ENCODE measurements at places on chromosomes 1 and 21.

- no peak for DNase-seq
These were observed 260.6 kb downstream of the CACNA1E start for GRCh38 chr1:181743878-181744312.

- no peak for DNase-seq
These were observed 758 bp downstream of the DEPDC1 start for GRCh38 chr1:68495968-68496679.

- no peak for DNase-seq
These were observed 48.7 kb downstream of the TRIM33 start for GRCh38 chr1:114462341-114462740.

GRCh38 chr1:52054496-52055065, 410 bp downstream of the TXNDC12 start:
- DNase-seq = no peak

GRCh38 chr21:25925936-25926335, 191.2 kb downstream of the GABPA start:
- no peak for DNase-seq

- DNase-seq = peak; percentile 1
These were observed 147.8 kb upstream of the MAP1LC3C start for GRCh38 chr1:242146652-242147051.

DNA sequence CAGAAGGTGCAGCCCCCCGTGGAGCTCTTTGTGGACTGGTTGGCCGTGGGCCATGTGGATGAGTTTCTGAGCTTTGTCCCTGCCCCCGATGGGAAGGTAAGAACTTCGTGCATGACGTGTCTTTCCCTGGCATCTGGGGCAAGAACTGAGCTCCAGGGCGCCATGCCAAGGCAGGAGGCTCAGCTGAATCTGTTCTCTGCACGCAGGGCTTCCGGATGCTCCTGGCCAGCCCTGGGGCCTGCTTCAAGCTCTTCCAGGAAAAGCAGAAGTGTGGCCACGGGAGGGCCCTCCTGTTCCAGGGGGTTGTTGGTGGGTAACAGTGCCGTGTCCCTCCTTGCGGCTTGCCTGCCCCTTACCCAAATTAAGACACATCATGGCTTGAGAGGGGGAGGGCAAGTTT, 27.7 kb downstream of the PADI3 start:
- DNase-seq = peak; percentile 92

- DNase-seq = no peak
These were observed 21.2 kb downstream of the PTPN22 start for GRCh38 chr1:113850127-113850796.

- DNase-seq = no peak
These were observed 207.4 kb upstream of the RUNX1 start for GRCh38 chr21:35256468-35256988.

DNA sequence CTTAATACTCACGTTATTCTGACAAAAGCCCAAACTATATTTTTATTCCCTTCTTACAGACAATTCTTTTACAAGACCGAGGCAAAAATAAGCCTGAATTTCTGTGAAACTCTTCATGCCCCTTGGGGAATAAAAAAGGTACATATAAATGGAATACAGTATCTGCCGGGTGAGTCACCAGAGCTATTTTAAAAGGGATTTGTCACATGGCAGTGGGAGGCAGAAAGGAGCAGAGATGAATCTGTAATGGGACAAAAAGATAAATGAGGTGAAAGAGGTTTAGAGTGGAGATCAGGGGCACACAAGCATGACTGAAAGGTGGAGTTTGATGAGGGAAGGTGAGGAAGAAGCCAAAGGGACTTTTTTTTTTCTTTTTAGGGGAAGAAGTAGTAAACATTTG, 8.8 kb downstream of the XCL1 start:
- DNase-seq = no peak

DNA sequence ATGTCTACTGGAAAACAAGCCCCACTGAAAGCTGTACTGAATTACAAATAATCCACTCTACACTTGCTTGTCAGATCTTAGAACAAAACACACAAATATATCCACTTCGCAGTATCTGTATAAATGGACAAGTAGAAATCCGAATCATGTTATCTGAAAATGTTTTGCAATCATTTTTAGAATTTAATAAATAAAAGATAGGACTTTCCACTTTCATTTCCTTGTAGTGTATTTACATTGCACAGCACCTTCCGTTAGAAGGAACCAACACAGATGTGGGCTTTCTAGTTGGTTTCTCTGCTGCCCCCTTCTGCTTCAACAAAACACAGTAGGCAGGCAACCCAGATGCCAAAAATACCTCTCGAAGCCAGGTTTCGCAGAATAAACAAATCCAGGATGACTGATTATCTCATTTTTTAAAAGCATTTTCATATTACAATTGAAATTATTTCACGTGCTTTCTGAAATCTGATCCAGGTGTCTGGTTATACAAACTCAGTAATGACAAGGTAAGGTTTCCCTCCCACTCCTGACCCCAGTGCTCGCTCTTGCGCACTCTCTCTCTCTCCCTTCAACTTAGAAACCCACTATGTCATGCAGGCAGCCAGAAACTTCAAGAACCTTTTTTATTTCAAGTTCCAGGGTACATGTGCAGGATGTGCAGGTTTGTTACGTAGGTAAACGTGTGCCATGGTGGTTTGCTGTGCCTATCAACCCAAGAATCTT, 389.9 kb downstream of the SMYD3 start:
- peak; percentile 60 for DNase-seq

DNA sequence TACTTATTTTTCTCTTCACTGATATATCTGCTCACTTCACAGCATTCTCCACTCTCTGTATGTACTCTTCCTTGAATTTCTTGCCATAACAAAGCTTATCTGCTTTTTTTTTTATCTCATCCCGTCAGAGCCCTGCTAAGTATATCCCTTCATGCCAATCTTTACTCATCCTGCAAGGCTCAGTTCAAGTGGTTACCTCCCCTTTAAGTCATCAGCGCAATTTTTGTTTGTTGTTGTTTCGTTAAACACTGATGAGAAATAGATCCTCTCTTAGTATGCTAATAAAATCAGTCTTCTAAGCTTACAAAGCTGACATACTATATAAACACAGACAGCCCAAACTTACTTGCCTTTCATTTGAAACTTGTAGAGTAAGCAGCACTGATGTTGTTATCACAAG, 17.8 kb downstream of the COL24A1 start:
- DNase-seq = no peak

- no peak for DNase-seq
These were observed 505 bp downstream of the OLFML2B start for GRCh38 chr1:162023181-162023546.

DNA sequence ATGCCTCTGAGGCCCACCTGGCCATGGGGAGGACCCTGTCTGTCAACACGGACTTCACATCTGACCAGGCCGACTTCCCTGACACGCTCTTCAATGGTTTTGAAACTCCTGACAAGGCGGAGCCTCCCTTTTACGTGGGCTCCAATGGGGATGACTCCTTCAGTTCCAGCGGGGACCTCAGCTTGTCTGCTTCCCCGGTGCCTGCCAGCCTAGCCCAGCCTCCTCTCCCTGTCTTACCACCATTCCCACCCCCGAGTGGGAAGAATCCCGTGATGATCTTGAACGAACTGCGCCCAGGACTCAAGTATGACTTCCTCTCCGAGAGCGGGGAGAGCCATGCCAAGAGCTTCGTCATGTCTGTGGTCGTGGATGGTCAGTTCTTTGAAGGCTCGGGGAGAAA, 101.8 kb downstream of the ADARB1 start:
- DNase-seq = no peak

GRCh38 chr1:27403065-27403726, 10.8 kb downstream of the GPR3 start:
- peak; percentile 15 for DNase-seq

GRCh38 chr1:145992958-145993617, 3.3 kb downstream of the TXNIP start:
- DNase-seq = no peak

- no peak for DNase-seq
These were observed 14.2 kb downstream of the PODN start for GRCh38 chr1:53076165-53076564.

GRCh38 chr1:117209094-117209493, 1.6 kb downstream of the VTCN1 start:
- DNase-seq = no peak

DNA sequence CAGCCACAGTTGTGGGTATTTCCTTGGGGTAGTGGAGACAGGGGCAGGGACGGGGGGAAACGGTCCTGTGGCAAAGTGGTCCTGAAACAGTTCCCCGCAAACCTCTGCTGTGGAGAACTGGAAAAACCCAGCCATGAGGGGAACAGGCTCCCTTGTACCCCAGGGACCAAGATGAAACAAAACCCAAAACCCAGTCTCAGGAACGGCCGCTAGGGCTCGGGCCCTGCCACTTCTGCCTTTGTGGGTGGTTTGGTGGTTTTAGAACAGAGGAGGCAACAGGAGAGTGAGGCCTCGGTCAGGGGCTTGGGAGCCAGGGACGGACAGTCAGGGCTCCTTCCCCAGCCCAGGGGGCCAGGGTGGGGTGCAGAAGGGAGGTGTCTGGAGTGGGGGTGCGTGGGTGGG, 24.8 kb upstream of the EDN2 start:
- peak; percentile 38 for DNase-seq

DNA sequence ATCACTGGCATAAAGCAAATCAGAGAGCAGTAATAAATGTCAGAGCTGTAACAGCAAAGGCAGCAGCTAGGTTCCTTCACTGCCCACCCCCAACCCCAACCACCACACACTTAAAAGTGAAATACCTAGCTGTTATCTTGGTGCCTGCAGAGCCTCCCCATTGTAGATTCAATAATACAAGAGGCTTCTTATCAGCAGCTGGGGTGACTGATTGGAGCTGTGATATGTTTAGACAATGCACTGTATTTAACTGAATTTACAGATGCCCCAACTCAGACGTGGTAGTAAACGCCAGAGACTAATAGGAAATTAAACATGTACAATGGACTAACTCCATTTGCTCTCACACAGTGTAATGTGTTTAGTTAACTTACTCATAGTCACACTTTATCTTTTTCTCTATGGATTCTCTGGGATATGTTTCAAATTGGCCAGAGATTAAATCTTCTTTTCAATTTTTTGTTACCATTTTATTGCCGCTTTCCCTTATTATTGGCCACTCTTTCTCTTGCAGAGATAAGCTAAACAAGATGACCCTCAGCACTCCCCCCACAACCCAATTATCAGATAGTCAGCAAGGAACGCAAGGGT, 117.1 kb downstream of the ESRRG start:
- DNase-seq = no peak

DNA sequence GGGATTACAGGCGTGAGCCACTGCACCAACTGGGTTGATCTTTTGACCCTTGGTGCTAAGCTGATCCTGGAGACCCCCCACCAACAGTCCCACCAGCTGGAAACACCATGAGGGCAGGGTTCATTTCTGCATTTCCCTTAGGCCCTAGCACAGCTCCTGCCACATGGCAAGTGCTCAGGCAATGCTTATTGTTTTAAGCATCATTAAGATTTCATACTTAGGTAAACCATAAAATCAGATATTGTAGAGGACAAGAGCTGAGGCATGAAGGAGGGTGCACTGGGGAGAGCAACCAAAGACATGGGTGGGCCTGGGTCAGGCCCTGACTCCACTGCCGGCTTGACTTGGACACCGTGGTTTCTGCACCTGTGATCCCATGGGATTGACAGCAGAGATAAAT, 17.7 kb downstream of the CHIT1 start:
- DNase-seq = no peak

- no peak for DNase-seq
These were observed 12.0 kb downstream of the SPATC1L start for GRCh38 chr21:46171996-46172862.

DNA sequence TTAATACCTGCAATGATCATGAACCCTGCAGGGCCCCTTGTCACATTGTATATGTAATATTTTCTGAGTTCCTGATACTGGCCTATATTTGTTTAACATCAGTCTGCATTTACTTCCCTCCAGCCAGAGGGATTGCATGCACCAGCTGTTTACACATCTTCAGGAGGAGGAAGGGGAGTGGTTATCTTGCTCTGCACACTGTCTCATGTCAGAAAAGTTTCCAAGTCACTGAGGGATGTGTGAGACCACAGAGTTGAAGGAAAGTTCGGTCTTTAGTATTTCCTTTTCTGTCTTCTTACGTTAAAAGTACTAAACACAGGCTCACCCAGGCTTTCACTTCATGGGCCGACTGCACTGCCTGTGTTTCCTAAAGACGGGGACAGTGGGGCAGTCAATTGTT, 574.1 kb downstream of the LMO4 start:
- DNase-seq = peak; percentile 83

GRCh38 chr21:36321325-36322082, 1.5 kb downstream of the MORC3 start:
- DNase-seq = no peak

DNA sequence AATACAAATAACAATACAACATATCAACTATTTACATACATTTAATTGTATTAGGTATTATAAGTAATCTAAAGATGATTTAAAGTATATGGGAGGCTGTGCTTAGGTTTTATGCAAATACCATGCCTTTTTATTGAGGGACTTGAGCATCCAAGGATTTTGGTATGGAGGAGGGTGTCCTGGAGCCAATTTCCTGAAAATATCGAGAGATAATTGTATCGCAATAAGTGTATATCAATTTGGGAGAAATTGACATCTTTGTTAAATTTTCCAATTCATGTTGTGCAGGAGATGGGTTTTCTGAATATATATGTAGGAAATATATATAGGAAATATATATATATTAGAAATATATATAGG, 63.5 kb downstream of the ATP1A1 start:
- no peak for DNase-seq

- DNase-seq = no peak
These were observed 133.0 kb upstream of the VAMP3 start for GRCh38 chr1:7638078-7638477.

GRCh38 chr21:31924548-31924947, 51.7 kb downstream of the HUNK start:
- no peak for DNase-seq

DNA sequence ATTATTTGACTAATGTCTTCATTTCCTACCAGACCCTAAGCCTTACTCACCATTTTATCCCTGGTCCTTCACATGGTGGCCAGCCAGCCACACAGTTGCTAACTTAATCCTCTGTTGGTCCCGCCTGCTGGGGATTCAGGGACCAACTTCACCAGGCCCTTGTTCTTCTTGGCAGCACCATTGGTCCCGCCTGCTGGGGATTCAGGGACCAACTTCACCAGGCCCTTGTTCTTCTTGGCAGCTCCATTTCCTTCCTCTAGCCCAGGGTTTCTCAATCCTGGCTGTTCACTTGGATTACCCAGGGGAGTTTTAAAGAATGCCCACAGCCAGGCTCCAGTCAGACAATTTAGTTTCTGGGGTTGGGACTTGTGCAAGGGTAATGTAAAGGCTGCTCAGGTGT, 233.1 kb upstream of the CSF3R start:
- no peak for DNase-seq

- no peak for DNase-seq
These were observed 201.3 kb downstream of the SLC45A1 start for GRCh38 chr1:8519167-8519566.

All from HL-60 (cell line).